Activated CD8-positive, alpha-beta memory T cell treated with anti-CD3 and anti-CD28 coated beads, Interleukin-2, amount 10 ng/mL, durations not matched to agents 7 days and 5 days (primary cell): ENCODE measurements at places on chromosomes 12 and 14.
A peak's percentile ranks its signal among the peaks of the same experiment; 100 is the strongest.

- no peak for DNase-seq
- H3K27ac ChIP-seq: peak overlapping the region; percentile 50
- peaks cover 73% of the 10 kb centered on the region for H3K4me1 ChIP-seq
- H3K4me3 ChIP-seq: no peak overlapping the region
These were observed 61.2 kb upstream of the SRSF5 start for GRCh38 chr14:69705706-69706105.

DNA sequence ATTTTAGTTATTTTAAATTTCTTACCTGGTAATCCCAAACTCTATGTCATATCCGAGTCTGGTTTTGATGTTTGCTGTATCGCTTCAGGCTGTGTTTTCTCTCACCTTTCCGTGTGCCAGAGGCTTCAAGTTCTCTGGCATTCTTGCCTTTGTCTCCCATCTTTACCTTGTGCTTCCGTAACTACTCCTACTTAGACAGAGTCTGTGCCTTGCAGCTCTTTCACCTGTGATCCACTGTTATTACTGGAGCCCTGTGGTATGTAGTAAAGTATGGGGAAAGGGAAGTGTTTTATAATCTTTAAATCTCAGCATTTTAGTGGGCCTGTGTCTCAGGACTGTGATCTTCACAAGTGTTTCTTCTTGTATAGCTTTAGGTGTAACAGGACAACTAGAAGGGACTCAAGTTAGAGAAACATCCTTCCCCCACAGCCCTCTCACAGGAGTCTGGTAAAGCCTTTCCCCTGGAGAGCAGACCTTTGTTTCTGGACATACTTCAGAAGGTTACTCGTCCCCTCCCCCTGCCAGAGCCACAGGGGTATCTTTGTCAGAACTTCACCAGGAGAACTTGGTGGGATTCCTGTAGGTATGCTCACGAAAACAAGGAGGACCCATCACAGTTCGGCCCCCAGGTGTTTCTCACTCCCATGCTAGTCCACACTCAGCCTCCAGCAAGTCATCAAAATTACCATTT lies 11.1 kb downstream of the IFNG start:
- H3K36me3 ChIP-seq: peaks cover 23% of the 10 kb centered on the region
- H3K27me3 ChIP-seq: no peaks in the 10 kb centered on the region
- peaks cover 17% of the 10 kb centered on the region for H3K4me1 ChIP-seq
- no peak overlapping the region for H3K4me3 ChIP-seq
- H3K27ac ChIP-seq: no peak overlapping the region
- DNase-seq: no peak

- peaks cover 37% of the 10 kb centered on the region for H3K36me3 ChIP-seq
- H3K4me3 ChIP-seq: no peak overlapping the region
- H3K27ac ChIP-seq: peak overlapping the region; percentile 62
- no peak for DNase-seq
- H3K27me3 ChIP-seq: no peaks in the 10 kb centered on the region
These were observed 5.4 kb downstream of the SLC15A4 start for GRCh38 chr12:128818065-128819022.

DNA sequence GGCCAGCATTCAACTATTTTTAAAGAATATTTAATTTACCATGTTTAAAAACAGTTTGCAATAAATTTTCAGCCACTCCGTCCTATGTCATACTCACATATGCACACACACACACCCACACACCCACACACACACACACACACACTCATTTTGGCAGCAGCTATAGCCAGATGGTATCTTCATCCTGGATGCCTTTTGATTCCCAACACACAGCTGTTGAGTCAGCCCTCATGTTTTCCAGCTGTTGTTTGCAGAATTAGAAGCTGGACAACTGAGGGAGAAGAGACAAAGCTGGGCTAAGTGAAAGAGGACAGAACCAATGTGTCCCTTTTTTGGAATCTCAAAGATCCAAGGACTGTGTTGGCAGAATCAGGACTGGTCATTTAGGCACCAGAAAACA lies 80.0 kb upstream of the EGLN3 start:
- no peak overlapping the region for H3K27ac ChIP-seq
- no peak for DNase-seq
- no peaks in the 10 kb centered on the region for H3K4me1 ChIP-seq
- H3K4me3 ChIP-seq: no peak overlapping the region
- no peaks in the 10 kb centered on the region for H3K36me3 ChIP-seq

DNA sequence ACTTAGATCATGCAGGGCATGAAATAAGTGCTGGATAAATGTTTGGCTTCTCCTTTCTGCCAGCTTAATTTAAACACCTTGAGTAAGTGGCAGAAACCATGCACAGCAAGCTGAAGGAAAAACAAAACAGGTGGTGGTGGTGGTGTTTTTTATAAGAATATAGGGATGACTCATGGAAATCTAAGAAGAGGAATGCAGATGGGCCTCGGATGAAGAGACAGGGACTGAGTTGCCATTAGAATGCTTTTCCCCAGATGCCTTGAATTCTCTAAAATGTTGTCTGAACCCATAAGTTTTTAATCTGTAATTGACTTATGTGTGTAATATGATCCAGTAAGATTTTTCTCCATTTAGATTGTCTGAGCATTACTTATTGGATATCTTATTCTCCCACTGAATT lies 93.1 kb upstream of the ZDHHC17 start:
- DNase-seq: no peak
- H3K36me3 ChIP-seq: no peaks in the 10 kb centered on the region
- peaks cover 2% of the 10 kb centered on the region for H3K4me1 ChIP-seq
- no peak overlapping the region for H3K4me3 ChIP-seq

DNA sequence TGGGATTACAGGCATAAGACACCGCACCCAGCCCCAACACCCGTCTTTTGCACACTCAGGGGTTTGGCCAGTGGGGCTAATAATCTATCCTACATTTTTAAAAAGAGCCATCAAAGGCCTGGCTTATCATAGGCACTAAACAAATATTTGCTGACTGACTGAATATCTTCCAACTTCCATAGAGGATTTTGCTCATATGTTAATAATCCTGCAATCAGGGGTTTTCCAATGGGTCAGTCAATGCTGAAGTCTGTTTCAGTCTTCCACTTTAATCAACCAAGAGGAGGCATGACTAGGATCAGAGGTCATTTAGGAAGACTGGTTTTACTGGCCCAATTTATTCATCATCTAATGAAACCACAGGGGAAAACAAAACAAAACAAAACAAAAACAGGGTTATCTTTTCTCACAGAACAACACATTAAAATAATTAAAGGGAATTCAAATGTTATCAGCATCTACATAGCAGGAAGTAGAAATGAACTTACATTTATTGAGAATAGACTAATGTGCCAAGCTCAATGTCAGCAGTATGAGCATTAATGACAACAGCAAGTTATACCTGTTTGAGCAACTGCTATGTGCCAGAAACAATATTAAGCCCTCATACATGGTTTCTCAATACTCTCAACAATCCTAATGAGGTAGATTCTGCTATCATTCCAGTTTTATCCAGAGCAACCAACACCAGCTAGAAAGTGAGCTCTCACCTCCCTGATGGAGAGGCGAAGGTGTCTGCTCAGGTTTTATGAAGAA lies 372.2 kb downstream of the EGLN3 start:
- H3K27ac ChIP-seq: no peak overlapping the region
- no peak for DNase-seq
- H3K4me3 ChIP-seq: no peak overlapping the region
- no peaks in the 10 kb centered on the region for H3K36me3 ChIP-seq
- no peaks in the 10 kb centered on the region for H3K4me1 ChIP-seq

DNA sequence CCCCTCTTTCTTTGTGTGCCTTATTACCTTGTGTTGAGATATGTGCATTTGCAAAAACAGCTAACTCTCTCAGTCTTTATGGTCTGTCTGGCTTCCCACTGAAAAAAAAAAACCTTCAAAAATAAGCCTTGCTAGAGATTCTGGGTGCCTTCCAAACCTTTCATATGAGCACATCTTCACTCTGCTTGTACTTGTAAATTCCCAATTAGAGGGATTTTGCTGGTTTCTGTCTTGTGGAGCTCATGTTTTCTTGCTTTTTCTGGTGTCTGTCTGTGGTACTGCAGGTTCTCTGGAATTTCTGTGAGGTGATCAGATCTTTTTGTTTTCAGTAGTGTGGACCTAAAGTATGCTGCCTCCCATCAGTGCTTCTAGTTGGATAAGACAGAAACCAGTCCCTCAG lies 100.1 kb downstream of the PIK3C2G start:
- H3K36me3 ChIP-seq: no peaks in the 10 kb centered on the region
- DNase-seq: no peak
- H3K27me3 ChIP-seq: no peaks in the 10 kb centered on the region
- H3K4me1 ChIP-seq: no peaks in the 10 kb centered on the region
- no peak overlapping the region for H3K4me3 ChIP-seq

- H3K4me1 ChIP-seq: peaks cover 8% of the 10 kb centered on the region
- DNase-seq: no peak
- H3K27me3 ChIP-seq: peaks cover 76% of the 10 kb centered on the region
- H3K36me3 ChIP-seq: no peaks in the 10 kb centered on the region
- H3K4me3 ChIP-seq: peak overlapping the region; percentile 19
These were observed 35.5 kb upstream of the STON2 start for GRCh38 chr14:81435391-81436295.

- peaks cover 35% of the 10 kb centered on the region for H3K4me1 ChIP-seq
- no peak overlapping the region for H3K4me3 ChIP-seq
- DNase-seq: no peak
- no peak overlapping the region for H3K27ac ChIP-seq
These were observed 26.0 kb downstream of the ITPK1 start for GRCh38 chr14:93089521-93090269.

DNA sequence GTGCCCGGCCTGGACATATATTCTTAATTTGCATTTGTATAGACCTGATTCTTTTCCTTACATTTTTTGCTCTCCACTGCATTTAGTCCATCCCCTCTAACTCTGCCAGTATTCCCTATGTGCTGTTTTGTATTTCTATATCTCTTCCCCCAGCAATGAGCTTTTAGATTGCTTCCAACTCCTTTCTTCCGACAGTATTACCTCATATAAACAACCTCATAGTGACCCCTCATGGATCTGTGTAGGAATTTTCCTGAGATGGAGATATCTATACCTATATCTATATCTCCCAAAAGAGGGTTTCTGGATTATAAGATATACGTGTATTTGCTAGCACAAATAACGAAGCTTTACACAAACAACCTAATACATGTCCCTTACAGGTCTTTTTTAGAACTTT lies 161.9 kb downstream of the CRADD start:
- no peak overlapping the region for H3K4me3 ChIP-seq
- no peaks in the 10 kb centered on the region for H3K36me3 ChIP-seq
- no peaks in the 10 kb centered on the region for H3K27me3 ChIP-seq
- no peaks in the 10 kb centered on the region for H3K4me1 ChIP-seq
- no peak overlapping the region for H3K27ac ChIP-seq
- DNase-seq: no peak

- H3K4me3 ChIP-seq: no peak overlapping the region
- peaks cover 10% of the 10 kb centered on the region for H3K27me3 ChIP-seq
- no peaks in the 10 kb centered on the region for H3K4me1 ChIP-seq
- no peaks in the 10 kb centered on the region for H3K36me3 ChIP-seq
These were observed 54.8 kb upstream of the CRY1 start for GRCh38 chr12:107148107-107148506.

DNA sequence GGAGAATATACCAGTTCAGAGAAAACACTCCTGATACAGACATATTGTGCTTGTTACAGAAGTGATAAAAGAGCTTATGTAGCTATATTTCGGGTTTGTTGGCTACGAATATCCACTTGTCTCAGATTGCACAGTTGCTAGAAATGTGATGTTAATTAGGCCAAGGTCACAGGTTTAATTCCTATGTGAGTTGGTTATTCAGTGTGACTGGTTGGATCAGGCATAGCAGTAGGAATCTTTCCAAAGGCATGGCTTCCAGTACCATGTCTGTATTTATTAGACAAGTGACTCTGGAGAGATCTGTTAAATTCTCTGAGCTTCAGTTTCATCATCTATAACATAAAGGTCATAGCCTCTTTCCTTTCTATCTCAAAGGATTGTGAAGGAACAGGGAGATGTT lies 152.7 kb upstream of the KITLG start:
- no peaks in the 10 kb centered on the region for H3K36me3 ChIP-seq
- DNase-seq: no peak
- H3K4me1 ChIP-seq: no peaks in the 10 kb centered on the region
- H3K4me3 ChIP-seq: no peak overlapping the region
- H3K27me3 ChIP-seq: no peaks in the 10 kb centered on the region
- H3K27ac ChIP-seq: no peak overlapping the region

- no peak overlapping the region for H3K27ac ChIP-seq
- no peak overlapping the region for H3K4me3 ChIP-seq
- H3K36me3 ChIP-seq: peaks cover 3% of the 10 kb centered on the region
- no peak for DNase-seq
These were observed 7.4 kb upstream of the KRT81 start for GRCh38 chr12:52298677-52299190.

DNA sequence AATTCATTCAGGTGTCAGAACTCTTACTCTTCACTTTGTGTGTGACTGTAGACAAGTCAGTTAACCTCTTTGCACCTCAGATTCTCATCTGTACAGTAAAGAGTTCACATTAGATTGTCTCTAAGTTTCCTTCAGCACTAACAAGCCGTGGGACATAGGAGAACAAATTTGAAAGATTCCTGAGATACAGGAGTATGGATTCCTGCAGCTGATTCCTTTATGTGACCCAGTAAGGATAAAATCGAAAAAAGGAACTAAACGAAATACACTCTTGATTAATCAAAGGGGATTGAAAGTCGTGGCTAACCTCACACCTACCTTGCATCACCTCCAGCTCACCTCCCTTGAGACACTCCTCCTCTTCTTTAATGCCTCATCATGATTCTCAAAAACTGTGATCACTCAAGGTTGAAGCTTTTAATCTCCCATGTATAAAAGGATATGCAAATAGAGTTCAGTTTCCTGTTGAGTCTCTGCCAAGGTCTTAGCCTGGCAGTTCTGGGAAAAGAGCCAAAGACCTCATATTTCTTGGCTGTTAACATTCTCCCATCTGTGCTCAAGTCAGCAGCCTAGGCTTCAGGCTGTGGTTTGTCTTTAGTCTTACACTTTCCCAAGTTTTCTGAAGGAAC lies 156.6 kb downstream of the DAD1 start:
- H3K4me3 ChIP-seq: no peak overlapping the region
- no peak overlapping the region for H3K27ac ChIP-seq
- no peak for DNase-seq
- no peaks in the 10 kb centered on the region for H3K4me1 ChIP-seq
- no peaks in the 10 kb centered on the region for H3K36me3 ChIP-seq
- H3K27me3 ChIP-seq: no peaks in the 10 kb centered on the region

DNA sequence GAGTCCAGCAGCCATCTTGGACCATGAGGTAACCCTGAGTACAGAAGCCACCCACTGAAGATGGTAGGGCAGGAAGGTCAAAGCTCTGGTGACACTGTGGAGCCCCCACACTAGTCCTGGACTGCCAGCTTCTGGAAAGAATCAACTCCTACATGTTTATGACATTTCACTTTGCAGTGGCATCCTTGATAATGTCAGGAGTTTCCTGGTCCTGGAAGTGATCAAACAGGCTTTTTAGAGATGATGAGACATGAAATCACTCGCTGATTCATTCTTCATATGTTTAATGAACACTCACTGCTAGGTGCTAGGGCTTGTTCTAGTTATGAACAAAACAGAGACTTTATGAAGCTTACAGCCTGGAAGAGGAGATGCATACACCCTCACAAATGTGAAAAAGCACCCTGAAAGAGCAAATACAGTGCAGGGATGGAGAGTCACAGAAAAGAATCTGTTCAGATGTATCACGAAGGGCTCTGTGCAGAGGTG lies 15.8 kb upstream of the HNF1A start:
- no peak for DNase-seq
- H3K4me3 ChIP-seq: no peak overlapping the region
- peaks cover 3% of the 10 kb centered on the region for H3K27me3 ChIP-seq

GRCh38 chr12:22689876-22690275 lies 64.9 kb downstream of the ETNK1 start:
- H3K27ac ChIP-seq: no peak overlapping the region
- no peak overlapping the region for H3K4me3 ChIP-seq

- DNase-seq: no peak
- H3K4me1 ChIP-seq: no peaks in the 10 kb centered on the region
- H3K27ac ChIP-seq: no peak overlapping the region
These were observed 20.4 kb upstream of the PAPOLA start for GRCh38 chr14:96481731-96482314.
